ENCODE measurements at places on chromosomes 2 and 18. TPM values are rescaled to one million over a fixed set of nuclear protein-coding genes. Genes with fewer than 3 reads are reported as not detected.

GRCh38 chr18:3177902-3178687, 41.7 kb downstream of the MYOM1 start:
- no peak overlapping the region for H3K4me3 ChIP-seq
- H3K27ac ChIP-seq: no peak overlapping the region
- peaks cover 56% of the 10 kb centered on the region for H3K36me3 ChIP-seq
- no peak for DNase-seq
- peaks cover 7% of the 10 kb centered on the region for H3K4me1 ChIP-seq
- no peaks in the 10 kb centered on the region for H3K27me3 ChIP-seq

GRCh38 chr2:189178726-189179569, 613 bp downstream of the COL5A2 start:
- DNase-seq: peak; percentile 92
- H3K36me3 ChIP-seq: no peaks in the 10 kb centered on the region
- peak overlapping the region; percentile 76 for H3K27ac ChIP-seq

The POTEC gene
- not detected for total RNA-seq

The CD302 gene
- total RNA-seq: 0.42 TPM

The GPR35 gene
- 5.1 TPM for total RNA-seq

The ALPP gene
- not detected for total RNA-seq

All from cardiac muscle cell (in vitro differentiated cells and primary cell).